Epithelial cell of esophagus (primary cell): ENCODE measurements at places on chromosomes 12 and 14.

GRCh38 chr14:20873370-20874177 is 17.6 kb upstream of the RNASE3 start:
- DNase-seq, result peak; percentile 38

DNA sequence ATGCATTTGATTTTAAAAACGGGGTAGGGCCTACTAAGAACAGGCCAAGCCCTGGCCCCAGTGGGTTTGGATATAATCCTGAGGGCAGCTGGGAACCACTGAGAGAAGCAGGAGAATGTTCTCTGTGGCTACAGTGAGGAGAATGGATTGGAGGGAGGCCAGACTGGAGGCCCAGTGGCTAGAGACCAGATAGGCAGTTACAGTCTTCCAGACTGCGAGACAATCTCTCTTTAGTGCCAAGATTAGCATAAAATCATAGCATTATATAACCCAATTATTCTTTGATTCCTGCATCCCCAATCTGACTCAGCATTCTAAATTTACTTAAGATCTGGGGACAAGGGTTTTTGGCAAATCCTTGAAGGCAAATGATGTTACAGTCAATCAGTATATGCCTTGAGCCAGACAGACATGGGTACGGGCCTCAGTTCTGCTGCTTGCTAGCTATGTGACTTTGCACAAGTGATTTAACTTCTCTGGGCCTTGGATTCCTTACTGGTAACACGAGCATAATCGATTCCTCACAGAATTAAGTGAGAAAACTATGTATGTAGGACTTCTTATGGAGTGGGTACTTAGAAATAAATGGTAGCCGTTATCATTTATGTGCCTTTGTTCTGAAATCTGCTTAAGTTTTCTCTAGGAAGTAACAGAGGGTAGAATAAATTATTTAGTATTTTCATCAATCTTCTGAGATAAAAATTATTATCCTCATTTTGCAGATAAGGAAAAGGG is 18.3 kb downstream of the NINJ2 start:
- no peak for DNase-seq

DNA sequence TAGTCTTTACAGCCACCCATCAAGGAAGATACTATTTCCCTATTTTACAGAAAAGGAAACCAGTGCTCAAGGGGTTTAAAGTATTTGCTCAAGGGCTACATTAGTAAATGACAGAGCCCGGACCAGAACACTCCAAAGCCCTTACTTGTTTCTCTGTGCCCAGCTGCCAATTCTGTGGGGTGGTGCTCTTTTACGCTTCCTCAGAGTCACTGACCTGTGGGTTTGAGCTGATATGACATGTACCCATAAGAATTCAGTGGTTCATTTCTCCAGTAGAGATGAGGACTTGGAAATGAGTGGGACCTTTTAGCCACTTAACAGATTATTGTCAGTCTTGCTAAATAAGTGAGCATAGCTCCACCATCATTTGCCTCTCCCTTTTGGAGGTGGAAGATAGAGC is 37.4 kb upstream of the NKX2-8 start:
- DNase-seq, result peak; percentile 35

DNA sequence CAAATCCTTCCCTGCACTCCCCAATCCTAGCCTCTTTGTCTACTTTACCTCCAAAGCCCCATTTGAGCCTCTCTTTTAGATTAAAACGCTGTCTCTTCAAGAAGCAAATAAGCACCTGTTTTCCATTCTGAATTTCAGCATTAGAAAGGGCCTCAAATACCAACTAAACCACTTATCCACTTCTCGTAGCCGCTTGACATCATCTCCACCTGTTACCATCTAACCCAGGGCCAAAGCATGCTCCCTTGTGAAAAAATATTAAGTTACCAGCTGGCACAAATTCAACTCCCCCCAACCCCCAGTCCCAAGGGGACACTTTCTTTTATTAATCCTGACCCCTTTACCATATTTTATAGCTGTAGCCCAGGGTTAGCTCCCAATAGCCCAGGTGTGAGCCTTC is 43.1 kb downstream of the GPHB5 start:
- DNase-seq, result no peak
